H9 (cell line): ENCODE measurements at places on chromosomes 7 and 10. TPM values are rescaled to one million over a fixed set of nuclear protein-coding genes. Genes with fewer than 3 reads are reported as not detected.

The TAS2R4 gene
- 0.55 and 0.66 TPM in 2 replicates for total RNA-seq

The NME8 gene
- total RNA-seq = 0.33 TPM in 1 of 2 replicates, not detected in the other

The TRPV5 gene
- not detected in 2 replicates for total RNA-seq

The AP1S1 gene
- total RNA-seq = 65.2 and 73.0 TPM in 2 replicates

The CYP26C1 gene
- 0.42 and 0.79 TPM in 2 replicates for total RNA-seq

The C10orf67 gene
- not detected in 2 replicates for total RNA-seq

The SLC35B4 gene
- 33.1 and 33.4 TPM in 2 replicates for total RNA-seq

The TUBB8 gene
- total RNA-seq = 0.22 and 0.57 TPM in 2 replicates

The SLC39A12 gene
- not detected in 2 replicates for total RNA-seq

The KCNIP2 gene
- total RNA-seq = 2.6 and 3.0 TPM in 2 replicates

The FZD8 gene
- 13.8 and 15.1 TPM in 2 replicates for total RNA-seq

The FRAT2 gene
- 128 and 129 TPM in 2 replicates for total RNA-seq

The C10orf90 gene
- total RNA-seq = not detected in 2 replicates

The VAX1 gene
- not detected in 2 replicates for total RNA-seq

The ACSM6 gene
- 0.18 TPM in 1 of 2 replicates, not detected in the other for total RNA-seq

The ACSL5 gene
- total RNA-seq = not detected in 2 replicates

The SLC16A12 gene
- total RNA-seq = 0.77 and 0.88 TPM in 2 replicates

The FXYD4 gene
- total RNA-seq = not detected in 2 replicates

The PRKAR2B gene
- total RNA-seq = 15.2 and 16.6 TPM in 2 replicates

The MYH16 gene
- not detected in 2 replicates for total RNA-seq

The PNLIP gene
- total RNA-seq = not detected in 2 replicates

The ADRA2A gene
- 1.4 and 1.5 TPM in 2 replicates for total RNA-seq
